ENCODE measurements at places on chromosomes 4 and X. TPM values are rescaled to one million over a fixed set of nuclear protein-coding genes. Genes with fewer than 3 reads are reported as not detected.

GRCh38 chr4:34170946-34171345 lies 2073.4 kb downstream of the ARAP2 start:
- DNase-seq, result no peak

DNA sequence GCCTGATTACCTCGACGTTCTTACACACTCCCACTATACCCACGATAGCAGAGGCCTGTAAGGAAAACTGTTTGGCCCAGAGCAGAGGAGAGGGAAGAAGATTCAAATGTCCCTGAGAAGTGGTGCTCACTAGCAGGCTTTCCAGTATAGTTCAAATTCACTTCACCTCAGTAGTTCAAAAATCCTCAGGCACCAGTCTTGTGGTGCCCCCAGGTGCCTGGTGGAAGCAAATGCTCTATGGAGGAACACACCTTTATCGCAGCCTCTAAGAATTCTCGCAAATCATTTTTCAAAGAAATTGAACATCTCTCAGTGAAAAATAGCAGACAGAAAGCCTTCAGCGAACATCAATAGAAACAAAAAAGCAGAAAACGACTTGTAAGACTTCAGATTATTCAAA lies 12.2 kb upstream of the MTMR1 start:
- DNase-seq, result peak; percentile 57

Gene SLC38A5
- total RNA-seq, result 24.7 TPM

DNA sequence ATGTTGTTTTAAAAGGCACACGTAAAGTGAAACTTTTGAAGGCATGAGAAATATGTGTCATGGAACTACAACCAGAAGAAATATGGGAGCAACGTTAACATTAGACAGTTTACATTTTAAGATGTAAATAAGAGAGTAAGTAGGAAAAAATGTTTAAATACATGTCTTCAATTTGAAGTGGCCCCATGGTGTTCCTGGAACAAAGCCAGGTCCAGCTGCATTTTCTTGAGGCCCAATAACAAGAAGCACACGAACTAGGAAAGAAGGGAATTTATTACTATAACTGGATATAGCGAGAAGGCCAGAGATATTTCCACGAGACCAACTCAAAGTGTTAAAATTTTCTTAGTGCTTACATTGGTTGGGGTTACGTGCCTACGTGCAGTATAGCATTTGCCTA lies 458.1 kb downstream of the KCTD8 start:
- DNase-seq, result no peak

DNA sequence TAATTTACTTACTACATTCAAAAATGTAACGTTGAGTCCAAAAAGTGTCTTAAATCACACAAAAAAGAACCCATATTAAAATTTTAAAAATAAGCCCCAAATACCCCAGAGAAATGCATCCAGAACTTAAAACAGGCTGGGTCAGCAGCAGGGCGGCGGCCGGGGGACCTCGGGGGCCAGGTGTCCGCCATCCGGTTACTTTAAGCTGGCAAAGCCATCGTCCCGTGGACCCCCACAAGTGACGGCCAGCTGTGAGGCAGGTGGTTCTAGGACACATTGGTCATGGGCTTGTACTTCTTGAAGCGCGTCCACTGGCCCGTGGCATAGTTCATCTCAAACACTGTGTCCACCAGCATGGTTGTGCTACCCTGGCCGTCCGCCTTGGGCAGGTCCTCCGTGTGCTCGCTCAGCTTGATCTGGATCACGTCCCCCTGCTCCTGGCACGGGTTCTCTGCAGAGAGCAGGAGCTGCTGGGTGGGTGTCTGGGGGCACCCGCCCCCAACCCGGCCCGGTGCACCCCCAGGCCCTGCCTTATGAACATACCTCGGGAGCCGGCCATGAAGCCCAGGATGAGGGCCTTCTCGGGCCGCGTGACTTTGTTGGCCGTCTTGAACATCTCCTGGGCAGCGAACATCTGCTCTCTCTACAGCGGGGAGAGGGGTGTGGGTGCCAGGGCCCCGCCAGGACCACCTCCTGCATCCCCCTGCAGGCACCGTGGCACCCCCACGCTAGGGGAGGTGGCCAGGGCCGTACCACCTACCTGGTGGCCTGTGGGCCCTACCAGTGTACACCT lies 25.5 kb downstream of the NELFA start:
- DNase-seq, result no peak

DNA sequence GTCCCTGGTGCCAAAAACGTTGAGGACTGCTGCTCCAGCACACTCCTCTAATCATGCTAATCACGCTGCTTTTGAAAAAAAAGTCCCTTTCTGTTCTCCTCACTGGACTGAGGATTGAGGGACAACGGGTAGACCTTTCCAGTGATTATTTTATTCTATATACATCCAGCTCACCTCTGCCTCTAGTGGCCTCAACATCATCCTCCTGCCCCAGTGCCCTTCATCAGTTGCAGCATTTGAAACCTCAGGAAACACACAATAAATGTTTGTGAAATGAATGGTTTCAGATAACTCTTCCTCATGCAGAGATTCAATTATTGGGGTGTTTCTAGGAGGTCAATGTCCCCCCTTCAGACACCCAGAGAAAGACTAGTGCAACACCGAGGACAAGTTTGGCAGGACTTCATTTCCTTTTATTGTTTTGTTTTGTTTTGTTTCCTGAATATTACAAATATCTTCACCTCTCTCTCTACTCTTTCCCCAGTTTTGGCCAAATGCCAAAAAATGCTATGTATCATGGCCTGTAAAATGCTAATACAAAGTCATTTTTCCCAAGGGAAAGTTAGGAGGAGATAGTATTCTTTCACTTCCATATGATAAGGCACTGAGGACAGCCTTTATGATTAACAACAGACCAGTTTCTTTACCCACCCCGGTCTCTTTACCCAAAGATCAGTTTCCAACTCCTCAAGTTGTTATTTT lies 460.1 kb upstream of the SLIT2 start:
- no peak for DNase-seq

Gene MTHFD2L
- total RNA-seq, result 47.1 TPM

DNA sequence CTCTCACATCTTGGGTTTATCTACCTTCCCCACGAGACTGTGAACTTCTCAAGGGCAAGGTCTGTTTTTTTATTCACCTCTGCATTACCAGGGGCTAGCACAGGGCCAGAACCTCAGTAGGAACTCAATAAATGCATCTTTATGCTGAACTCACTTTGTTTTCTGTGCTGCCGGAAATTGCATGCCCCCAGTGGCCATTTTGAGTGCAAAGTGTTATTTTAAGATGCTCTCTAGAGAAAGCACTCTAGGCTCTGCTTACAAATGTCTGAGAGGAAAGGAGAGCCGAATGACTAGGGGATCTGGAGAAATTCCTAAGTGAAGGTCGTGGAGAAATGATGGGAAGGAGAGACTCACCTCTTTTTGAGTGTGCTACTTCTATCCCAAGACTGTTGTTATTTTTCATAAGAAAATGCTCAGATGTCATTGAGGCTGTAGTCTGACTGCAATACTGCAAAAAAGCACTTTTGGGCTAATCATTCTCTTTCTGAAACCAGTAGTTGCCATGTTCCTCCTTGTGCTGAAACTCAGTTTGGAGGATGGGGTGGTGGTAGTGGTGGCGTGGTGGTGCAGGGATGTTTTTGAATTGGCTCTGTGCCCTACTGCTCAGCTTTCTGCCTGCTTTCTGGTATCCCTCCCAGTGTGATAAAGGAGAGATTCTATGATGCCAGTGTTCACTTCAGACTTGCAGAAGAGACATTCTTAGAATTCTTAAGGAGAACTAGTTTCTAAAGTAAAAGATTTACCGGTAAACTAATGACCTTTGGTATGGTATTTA lies 41.3 kb downstream of the DOCK11 start:
- peak; percentile 3 for DNase-seq

Gene MGARP
- total RNA-seq, result 0.73 TPM

Gene L1CAM
- total RNA-seq, result 107 TPM

GRCh38 chr4:165516281-165516833 lies 137.5 kb downstream of the CPE start:
- DNase-seq, result no peak

Gene ADH7
- not detected for total RNA-seq

Gene LAS1L
- 14.2 TPM for total RNA-seq

GRCh38 chr4:14336656-14337055 lies 665.6 kb upstream of the CPEB2 start:
- no peak for DNase-seq

- no peak for DNase-seq
Observed at GRCh38 chr4:39609454-39609931, 29.2 kb downstream of the SMIM14 start.

GRCh38 chr4:95087657-95088455 lies 330.1 kb downstream of the BMPR1B start:
- DNase-seq, result no peak

GRCh38 chrX:51899741-51900140 lies 6.3 kb downstream of the MAGED1 start:
- DNase-seq, result no peak

Gene EDA
- total RNA-seq, result 4.8 TPM

- DNase-seq, result no peak
Observed at GRCh38 chrX:131827935-131828334, 195.2 kb upstream of the STK26 start.

DNA sequence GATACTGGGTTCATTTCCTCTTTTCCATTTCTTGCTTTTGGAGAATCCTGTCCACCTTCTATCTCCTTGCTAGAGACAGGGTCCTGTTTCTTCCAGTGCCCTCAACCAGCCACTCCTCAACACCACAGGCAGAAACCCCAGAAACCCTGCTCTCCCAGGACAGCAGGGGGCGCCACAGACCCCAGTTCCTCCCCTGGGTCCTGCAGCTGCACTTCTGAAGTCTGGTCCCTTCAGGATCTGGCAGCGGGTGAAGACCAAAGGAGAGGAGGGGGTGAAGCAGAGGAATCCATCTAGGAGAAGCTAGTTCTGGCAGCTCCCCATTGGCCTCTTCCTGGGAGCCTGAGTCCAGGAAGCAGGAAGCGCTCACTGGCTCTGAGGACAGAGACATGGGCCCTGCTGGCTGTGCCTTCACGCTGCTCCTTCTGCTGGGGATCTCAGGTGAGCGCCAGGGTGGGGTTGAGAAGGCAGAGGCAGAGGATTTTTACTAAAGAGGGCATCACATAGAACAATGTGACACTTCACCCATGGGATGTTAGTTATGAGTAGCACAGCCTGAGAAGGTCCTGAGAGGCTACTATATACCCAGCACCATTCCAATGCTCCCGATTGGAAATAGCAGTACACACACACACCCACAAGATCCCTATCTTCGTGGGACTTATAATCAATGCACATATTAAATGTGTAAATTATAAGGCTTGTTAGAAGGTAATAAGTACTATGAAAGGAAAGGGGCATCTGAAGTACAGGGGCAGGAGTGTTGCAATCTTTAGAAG lies at the start of gene PRSS48:
TSS of gene PRSS48 (plus strand) at position 375 of the 776 bp plus-strand sequence. CDS start at position 387, 12 bp downstream.
- peak; percentile 8 for DNase-seq

- DNase-seq, result no peak
Observed at GRCh38 chr4:101104312-101105052, 242.8 kb downstream of the PPP3CA start.

Gene MMRN1
- total RNA-seq, result 6.2 TPM

Gene PRKG2
- total RNA-seq, result 2.3 TPM

DNA sequence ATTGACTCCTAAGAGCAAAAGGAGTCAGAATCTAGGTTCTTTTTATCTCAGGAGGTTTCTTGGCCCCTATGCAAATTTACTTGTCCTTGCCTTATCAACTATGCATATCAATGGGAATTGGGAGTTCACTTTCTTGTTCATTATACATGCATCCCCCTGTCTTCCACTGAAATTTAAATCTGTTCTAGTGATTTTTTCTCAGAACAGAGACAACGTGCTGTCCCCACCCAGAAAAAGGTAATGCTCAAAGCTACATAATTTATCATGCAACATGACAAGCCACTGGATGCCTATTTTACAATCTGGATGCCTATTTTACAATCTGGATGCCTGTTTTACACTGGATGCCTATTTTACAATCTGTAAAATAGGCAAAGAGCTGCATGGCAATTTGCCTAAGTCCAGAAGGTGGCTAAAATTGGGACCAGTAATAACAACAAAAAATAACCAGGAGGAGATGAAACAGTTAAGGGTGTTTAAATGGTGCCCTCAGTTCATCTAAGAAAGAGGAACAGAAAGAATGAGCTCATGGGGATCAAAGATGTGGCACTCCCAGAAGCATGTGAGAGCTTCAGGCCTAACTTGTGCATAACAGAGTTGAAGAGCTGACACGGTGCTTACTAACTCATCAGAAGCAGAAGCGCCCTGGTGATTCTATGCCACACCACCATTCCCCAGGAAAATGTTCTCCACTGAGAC lies 537.8 kb upstream of the BOD1L1 start:
- no peak for DNase-seq

- DNase-seq, result no peak
Observed at GRCh38 chrX:109855501-109855900, 122.4 kb upstream of the ACSL4 start.

Gene GYG2
- 11.1 TPM for total RNA-seq

GRCh38 chr4:154743683-154744340 lies at the start of gene LRAT:
Gene LRAT (plus strand): TSS chr4:154744000. CDS start chr4:154744327, 327 bp downstream.
- peak; percentile 2 for DNase-seq

- no peak for DNase-seq
Observed at GRCh38 chr4:83124111-83124780, 9.7 kb upstream of the PLAC8 start.

DNA sequence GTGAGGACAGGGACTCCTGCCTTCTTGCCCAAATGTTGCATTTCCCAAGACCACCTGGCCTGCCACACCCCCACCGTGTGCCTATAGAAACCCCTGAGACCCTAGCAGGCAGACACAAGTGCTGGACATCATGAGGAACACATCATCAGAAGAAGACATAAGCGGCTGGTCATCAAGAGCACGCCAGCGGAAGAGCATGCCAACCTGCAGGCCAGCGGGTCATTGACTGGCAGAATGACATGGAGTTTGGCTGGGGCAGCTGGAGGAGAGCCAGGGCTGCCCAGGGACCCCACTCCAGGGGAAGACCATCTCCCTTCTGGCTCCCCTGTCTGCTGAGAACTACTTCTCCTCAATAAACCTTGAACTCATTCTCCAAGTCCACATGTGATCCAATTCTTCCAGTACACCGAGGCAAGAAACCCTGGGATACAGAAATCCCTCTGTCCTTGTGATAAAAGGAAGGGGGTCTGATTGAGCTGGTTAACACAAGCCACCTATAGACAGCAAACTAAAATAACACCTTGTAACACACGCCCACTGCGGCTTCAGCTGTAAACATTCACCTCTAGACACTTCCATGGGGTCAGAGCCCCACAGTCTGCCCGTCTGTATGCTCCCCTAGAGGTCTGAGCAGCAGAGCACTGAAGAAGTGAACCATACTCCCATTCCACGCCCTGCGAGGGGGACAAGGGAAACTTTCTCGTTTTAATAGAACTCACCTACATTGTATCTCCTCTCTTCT lies 164.8 kb upstream of the EMCN start:
- DNase-seq, result no peak

DNA sequence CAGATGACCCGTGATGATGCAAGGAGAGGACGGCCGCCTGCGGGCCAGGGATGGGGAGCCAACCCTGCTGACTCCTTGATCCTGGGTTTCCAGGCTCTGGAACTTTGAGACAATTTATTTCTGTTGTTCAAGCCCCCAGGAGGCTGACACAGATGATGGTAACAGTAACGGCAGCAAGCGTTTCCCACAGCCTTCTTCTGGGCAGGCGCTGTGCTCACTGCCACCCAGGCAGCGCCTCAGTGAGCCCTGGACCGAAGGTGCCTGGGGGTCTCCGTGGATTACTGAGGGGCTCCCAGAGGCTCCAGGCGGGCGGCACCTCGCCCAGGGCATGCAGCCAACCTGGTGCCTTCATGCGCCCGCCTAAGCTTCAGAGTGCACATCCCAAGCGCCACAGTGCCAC lies 103.9 kb upstream of the AFAP1 start:
- no peak for DNase-seq

GRCh38 chr4:1783970-1784369 lies 9.1 kb upstream of the FGFR3 start:
- no peak for DNase-seq
